PC-9 (cell line): ENCODE measurements at places on chromosomes 7 and 10. TPM values are rescaled to one million over a fixed set of nuclear protein-coding genes. Genes with fewer than 3 reads are reported as not detected.

The PNLIPRP2 gene
- not detected in 2 replicates for total RNA-seq

The RPEL1 gene
- not detected in 2 replicates for total RNA-seq

- no peak for DNase-seq
Measured at GRCh38 chr10:131320860-131321604, 9.5 kb upstream of the TCERG1L start.

DNA sequence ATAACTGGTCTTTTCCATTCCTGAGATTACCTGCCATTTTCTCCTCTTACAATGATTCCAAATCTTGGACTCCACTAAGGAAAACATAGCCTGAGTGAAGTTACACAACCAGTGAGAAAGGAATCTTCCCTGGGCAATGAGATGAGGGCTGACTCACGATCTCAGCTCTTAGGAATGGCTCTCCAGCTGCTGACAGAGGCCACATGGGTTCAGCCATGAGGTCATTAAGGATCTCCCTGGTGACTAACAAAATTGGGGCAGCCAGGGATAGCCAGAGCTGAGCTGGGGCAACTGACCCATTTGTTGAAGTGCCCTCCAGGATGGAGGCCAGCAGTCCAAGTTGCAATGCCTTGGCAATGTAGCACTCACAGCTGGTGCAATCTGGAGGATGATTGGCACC is 78.7 kb upstream of the MKLN1 start:
- DNase-seq, result peak; percentile 64

GRCh38 chr10:112175409-112175808 is 8.2 kb downstream of the GPAM start:
- no peak for DNase-seq

DNA sequence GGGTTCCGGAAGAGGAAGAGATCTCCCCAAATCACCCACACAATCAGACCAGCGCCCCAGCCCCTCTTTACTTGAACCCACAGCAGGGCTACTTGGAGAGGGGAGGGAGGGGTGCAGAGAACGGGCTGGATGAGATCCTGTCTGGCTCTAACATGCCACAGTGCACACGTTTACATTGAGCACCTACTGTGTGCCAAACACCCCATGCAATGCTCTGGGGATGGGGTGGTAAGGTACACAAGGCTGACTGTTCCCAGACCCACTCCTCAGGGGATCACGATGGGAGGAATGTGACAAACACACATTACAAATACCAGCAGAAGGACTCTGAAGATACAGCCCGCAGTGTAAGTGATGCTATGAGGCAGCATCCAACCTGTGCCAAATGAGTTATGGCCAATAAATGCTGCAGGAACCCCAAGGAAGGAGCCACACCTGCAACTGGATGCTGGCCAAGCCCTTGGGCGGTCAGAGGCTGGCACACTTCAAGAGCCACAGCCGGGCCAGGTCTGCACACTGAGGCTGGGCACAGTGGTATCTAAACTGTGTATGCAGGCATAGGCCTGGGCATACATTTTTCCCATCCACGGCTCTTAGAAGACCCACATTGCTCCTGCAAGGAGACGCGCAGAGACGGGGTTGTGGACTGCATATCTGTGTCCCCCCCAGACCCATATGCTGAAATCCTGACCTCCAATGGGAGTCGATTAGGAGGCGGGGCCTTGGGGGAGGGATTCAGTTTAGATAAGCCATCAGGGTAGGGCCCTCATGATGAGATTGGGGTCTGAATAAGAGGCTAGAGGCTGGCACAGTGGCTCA is 6.4 kb downstream of the SPOCK2 start:
- DNase-seq, result peak; percentile 99
